ENCODE measurements at places on chromosomes 2 and 18. TPM values are rescaled to one million over a fixed set of nuclear protein-coding genes. Genes with fewer than 3 reads are reported as not detected.

GRCh38 chr18:8847900-8848299, 142.5 kb downstream of the MTCL1 start:
- no peaks in the 10 kb centered on the region for H3K36me3 ChIP-seq
- no peaks in the 10 kb centered on the region for H3K4me1 ChIP-seq
- H3K27me3 ChIP-seq, result no peaks in the 10 kb centered on the region
- H3K27ac ChIP-seq, result no peak overlapping the region
- DNase-seq, result no peak

DNA sequence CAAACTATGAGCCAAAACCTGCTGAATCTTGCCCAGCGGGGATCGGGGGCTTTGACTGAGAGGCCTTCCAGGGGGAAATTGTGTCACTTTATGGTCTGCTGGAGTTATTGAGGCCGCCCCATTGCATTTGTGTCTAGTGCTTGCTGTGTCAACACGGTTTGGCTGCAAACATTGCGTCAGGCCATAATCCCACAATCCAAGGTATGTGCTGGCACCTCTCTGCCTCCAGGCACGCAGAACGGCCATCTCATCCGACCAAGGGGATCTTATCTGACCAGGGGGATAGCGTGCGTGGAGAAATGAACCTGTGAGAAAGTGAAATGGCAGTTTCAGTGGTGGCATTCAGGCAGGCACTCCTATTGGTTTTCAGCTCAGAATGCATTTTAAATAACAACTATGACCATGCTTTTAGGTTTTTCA, 18.1 kb upstream of the LYPD6B start:
- H3K36me3 ChIP-seq, result no peaks in the 10 kb centered on the region
- DNase-seq, result no peak
- no peaks in the 10 kb centered on the region for H3K4me1 ChIP-seq

GRCh38 chr2:172177581-172177980, 74.9 kb upstream of the DLX2 start:
- H3K36me3 ChIP-seq, result no peaks in the 10 kb centered on the region
- H3K4me3 ChIP-seq, result no peak overlapping the region
- peaks cover 3% of the 10 kb centered on the region for H3K27me3 ChIP-seq
- no peak for DNase-seq
- no peak overlapping the region for H3K27ac ChIP-seq

GRCh38 chr2:120442541-120442922, 96.6 kb downstream of the INHBB start:
- DNase-seq, result no peak
- peak overlapping the region; percentile 46 for H3K4me3 ChIP-seq
- H3K27ac ChIP-seq, result no peak overlapping the region
- H3K4me1 ChIP-seq, result no peaks in the 10 kb centered on the region

DNA sequence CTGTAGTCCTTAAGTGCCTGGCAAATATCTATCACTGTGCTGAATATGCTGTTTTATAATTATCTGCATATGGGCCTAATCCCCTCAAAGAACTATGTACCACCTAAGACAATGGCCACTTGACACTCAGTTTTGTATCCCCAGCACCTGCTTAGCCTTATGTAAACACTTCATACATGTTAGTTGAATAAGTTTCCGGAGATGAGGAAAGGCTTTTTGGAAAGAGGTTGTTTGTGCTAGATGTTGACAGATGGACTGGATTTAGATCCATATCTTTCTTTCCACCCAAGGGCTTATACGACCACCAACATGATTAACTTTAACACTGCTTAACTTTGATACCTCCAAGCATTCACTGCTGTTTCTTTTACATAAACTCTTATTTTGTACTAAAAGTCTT, 63.3 kb downstream of the FAM228A start:
- no peak overlapping the region for H3K27ac ChIP-seq
- no peak overlapping the region for H3K4me3 ChIP-seq
- peaks cover 8% of the 10 kb centered on the region for H3K36me3 ChIP-seq
- H3K27me3 ChIP-seq, result no peaks in the 10 kb centered on the region
- no peaks in the 10 kb centered on the region for H3K4me1 ChIP-seq
- DNase-seq, result no peak

- H3K4me1 ChIP-seq, result no peaks in the 10 kb centered on the region
- H3K27ac ChIP-seq, result no peak overlapping the region
- DNase-seq, result peak; percentile 42
- no peaks in the 10 kb centered on the region for H3K27me3 ChIP-seq
Measured at GRCh38 chr2:224646242-224646846, 61.2 kb upstream of the CUL3 start.

GRCh38 chr2:186328838-186329237, 157.2 kb upstream of the ZC3H15 start:
- H3K27me3 ChIP-seq, result no peaks in the 10 kb centered on the region
- DNase-seq, result no peak
- H3K27ac ChIP-seq, result no peak overlapping the region
- H3K4me1 ChIP-seq, result no peaks in the 10 kb centered on the region
- no peak overlapping the region for H3K4me3 ChIP-seq

- peaks cover 31% of the 10 kb centered on the region for H3K4me1 ChIP-seq
- H3K36me3 ChIP-seq, result peaks cover 51% of the 10 kb centered on the region
- no peaks in the 10 kb centered on the region for H3K27me3 ChIP-seq
- peak; percentile 88 for DNase-seq
Measured at GRCh38 chr2:218217360-218218267, 625 bp downstream of the ARPC2 start.

- peaks cover 19% of the 10 kb centered on the region for H3K4me1 ChIP-seq
- no peaks in the 10 kb centered on the region for H3K36me3 ChIP-seq
- H3K4me3 ChIP-seq, result no peak overlapping the region
Measured at GRCh38 chr2:173982918-173983317, 17.7 kb upstream of the SP3 start.

- H3K27ac ChIP-seq, result no peak overlapping the region
- H3K4me1 ChIP-seq, result peaks cover 6% of the 10 kb centered on the region
- no peak for DNase-seq
- no peak overlapping the region for H3K4me3 ChIP-seq
Measured at GRCh38 chr2:136297994-136298393, 180.0 kb upstream of the CXCR4 start.

DNA sequence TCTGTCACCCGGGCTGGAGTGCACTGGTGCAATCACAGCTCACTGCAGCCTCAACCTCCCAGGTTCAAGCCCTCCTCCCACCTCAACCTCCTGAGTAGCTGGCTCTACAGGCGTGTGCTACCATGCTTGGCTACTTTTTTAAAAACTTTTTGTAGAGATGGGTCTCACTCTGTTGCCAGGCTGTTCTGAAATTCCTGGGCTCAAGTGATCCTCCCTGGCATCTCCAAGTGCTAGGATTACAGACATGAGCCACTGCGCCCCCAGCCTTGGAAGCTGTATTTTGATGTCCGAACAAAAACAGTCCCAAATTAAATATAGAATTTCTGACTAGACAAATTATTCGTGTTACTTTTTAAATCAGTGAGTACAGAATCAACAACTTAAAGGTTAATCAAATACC, 97.4 kb downstream of the ZNF516 start:
- no peaks in the 10 kb centered on the region for H3K27me3 ChIP-seq
- H3K4me3 ChIP-seq, result no peak overlapping the region
- H3K4me1 ChIP-seq, result peaks cover 6% of the 10 kb centered on the region
- no peak overlapping the region for H3K27ac ChIP-seq

DNA sequence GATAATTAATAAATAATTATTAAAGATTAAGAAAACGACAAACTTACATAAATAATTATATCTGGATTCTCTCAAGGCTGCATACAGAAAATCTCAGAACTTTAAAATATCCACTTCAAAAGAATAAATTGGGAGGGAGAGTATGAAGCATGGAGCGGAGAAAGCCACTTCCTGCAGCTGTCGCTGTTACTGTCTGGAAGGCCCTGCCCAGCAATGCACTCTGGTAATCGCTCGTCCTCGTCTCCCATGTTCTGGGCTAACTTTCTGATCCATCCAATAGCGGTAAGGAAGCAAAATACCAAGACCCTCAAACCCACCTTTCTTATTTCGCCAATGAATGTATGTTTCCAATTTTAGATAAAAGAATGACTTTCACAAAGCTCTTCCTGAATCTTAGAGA, 26.7 kb downstream of the CYRIA start:
- H3K27me3 ChIP-seq, result no peaks in the 10 kb centered on the region
- H3K36me3 ChIP-seq, result no peaks in the 10 kb centered on the region
- no peak overlapping the region for H3K27ac ChIP-seq
- H3K4me3 ChIP-seq, result no peak overlapping the region
- DNase-seq, result no peak
- peaks cover 15% of the 10 kb centered on the region for H3K4me1 ChIP-seq

GRCh38 chr2:53275743-53276142, 491.9 kb upstream of the CHAC2 start:
- no peak overlapping the region for H3K4me3 ChIP-seq
- H3K27ac ChIP-seq, result no peak overlapping the region
- H3K36me3 ChIP-seq, result no peaks in the 10 kb centered on the region
- no peak for DNase-seq
- H3K4me1 ChIP-seq, result no peaks in the 10 kb centered on the region

GRCh38 chr18:43396266-43396665, 119.0 kb upstream of the SYT4 start:
- no peak for DNase-seq
- H3K4me3 ChIP-seq, result no peak overlapping the region
- no peaks in the 10 kb centered on the region for H3K4me1 ChIP-seq

- no peak for DNase-seq
- no peak overlapping the region for H3K27ac ChIP-seq
- no peaks in the 10 kb centered on the region for H3K36me3 ChIP-seq
- H3K27me3 ChIP-seq, result peaks cover 2% of the 10 kb centered on the region
- no peaks in the 10 kb centered on the region for H3K4me1 ChIP-seq
Measured at GRCh38 chr2:104476075-104476474, 377.8 kb upstream of the POU3F3 start.

DNA sequence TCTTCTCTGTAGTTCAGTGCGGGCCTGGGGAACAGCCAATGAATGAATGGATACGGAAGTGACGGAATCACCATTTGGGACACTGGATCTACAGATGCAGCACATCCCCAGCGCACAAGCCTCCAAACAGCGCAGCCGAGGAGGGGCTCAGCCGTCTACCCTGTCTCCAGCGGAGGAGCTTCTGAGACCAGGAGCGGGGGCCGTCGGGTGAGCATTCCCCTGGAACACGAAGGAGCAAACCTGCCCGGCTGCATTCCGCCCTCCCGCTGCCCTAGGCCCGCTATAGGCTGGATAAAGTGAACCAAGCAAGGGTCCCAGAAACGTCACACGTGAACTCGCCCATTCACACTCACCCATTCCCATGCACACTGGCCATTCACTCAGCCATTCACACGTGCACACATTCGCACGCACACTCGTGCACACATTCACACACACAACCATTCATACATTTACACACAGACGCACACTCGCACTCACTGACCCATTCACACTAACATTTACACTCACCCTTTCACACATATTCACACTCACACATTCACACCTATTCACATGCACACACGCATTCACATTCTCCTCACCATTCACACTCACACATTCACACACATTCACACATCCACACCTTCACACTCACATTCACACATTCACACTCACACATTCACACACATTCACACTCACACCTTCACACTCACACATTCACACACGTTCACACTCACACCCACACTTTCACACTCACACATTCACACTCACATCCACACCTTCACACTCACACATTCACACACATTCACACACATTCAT, 63.4 kb downstream of the BIN1 start:
- peaks cover 2% of the 10 kb centered on the region for H3K36me3 ChIP-seq
- H3K4me3 ChIP-seq, result no peak overlapping the region
- no peak overlapping the region for H3K27ac ChIP-seq
- no peak for DNase-seq
- peaks cover 5% of the 10 kb centered on the region for H3K4me1 ChIP-seq
- no peaks in the 10 kb centered on the region for H3K27me3 ChIP-seq

- H3K27ac ChIP-seq, result no peak overlapping the region
- H3K4me3 ChIP-seq, result no peak overlapping the region
- H3K36me3 ChIP-seq, result no peaks in the 10 kb centered on the region
- H3K27me3 ChIP-seq, result no peaks in the 10 kb centered on the region
Measured at GRCh38 chr2:25989154-25989553, 6.9 kb upstream of the KIF3C start.

GRCh38 chr2:174004905-174005605, 39.9 kb upstream of the SP3 start:
- H3K36me3 ChIP-seq, result no peaks in the 10 kb centered on the region
- H3K27ac ChIP-seq, result no peak overlapping the region
- H3K27me3 ChIP-seq, result peaks cover 5% of the 10 kb centered on the region
- DNase-seq, result peak; percentile 23
- no peaks in the 10 kb centered on the region for H3K4me1 ChIP-seq

- peaks cover 17% of the 10 kb centered on the region for H3K27me3 ChIP-seq
- peak; percentile 13 for DNase-seq
- peaks cover 8% of the 10 kb centered on the region for H3K4me1 ChIP-seq
- H3K27ac ChIP-seq, result no peak overlapping the region
- H3K4me3 ChIP-seq, result no peak overlapping the region
- no peaks in the 10 kb centered on the region for H3K36me3 ChIP-seq
Measured at GRCh38 chr18:80167931-80168330, 58.9 kb downstream of the ADNP2 start.

- H3K4me1 ChIP-seq, result no peaks in the 10 kb centered on the region
- no peak for DNase-seq
- H3K36me3 ChIP-seq, result no peaks in the 10 kb centered on the region
- no peak overlapping the region for H3K4me3 ChIP-seq
Measured at GRCh38 chr18:75115514-75115913, 93.4 kb downstream of the PTGR3 start.

GRCh38 chr2:201444746-201445465, 6.4 kb downstream of the TRAK2 start:
- no peak for DNase-seq
- no peak overlapping the region for H3K4me3 ChIP-seq
- H3K27me3 ChIP-seq, result no peaks in the 10 kb centered on the region
- H3K36me3 ChIP-seq, result peaks cover 11% of the 10 kb centered on the region

- DNase-seq, result no peak
- H3K4me1 ChIP-seq, result peaks cover 12% of the 10 kb centered on the region
- peaks cover 2% of the 10 kb centered on the region for H3K36me3 ChIP-seq
- H3K4me3 ChIP-seq, result no peak overlapping the region
- H3K27ac ChIP-seq, result no peak overlapping the region
Measured at GRCh38 chr2:97706112-97706511, 7.3 kb upstream of the ZAP70 start.

DNA sequence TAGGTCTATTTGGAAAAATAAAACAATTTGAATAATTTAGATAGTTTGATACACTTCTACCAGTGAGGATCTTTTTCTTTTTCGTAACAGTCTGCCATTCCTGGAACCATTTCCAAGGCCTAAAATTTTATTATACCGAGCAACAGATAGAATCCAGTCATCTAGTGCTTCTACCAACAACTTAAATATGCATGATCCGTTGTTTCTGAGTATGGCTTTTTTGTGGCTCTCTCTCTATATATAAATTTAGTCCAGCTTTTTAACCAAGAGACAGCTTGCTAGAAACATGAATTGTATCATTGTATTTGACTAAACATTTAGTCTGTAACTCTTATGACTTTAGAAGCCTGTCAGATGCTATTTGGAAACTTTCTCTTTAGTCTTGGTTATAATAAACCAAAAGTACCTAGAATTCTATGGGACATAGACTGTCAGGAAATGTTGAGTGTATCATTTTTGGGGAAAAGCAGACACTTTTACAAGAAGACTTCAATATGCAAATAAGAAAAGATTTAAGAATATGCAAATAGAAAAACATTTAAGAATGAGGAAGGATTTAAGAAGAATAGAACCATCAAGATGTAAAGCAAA, 161.4 kb downstream of the ZEB2 start:
- peak overlapping the region; percentile 14 for H3K4me3 ChIP-seq
- H3K36me3 ChIP-seq, result no peaks in the 10 kb centered on the region
- peaks cover 21% of the 10 kb centered on the region for H3K4me1 ChIP-seq
- no peak for DNase-seq
- H3K27ac ChIP-seq, result peak overlapping the region; percentile 62

TPRKB gene
- total RNA-seq, result 29.0 TPM

MCFD2 gene
- 31.8 TPM for total RNA-seq

CACNB4 gene
- 0.41 TPM for total RNA-seq

CRYGB gene
- not detected for total RNA-seq

REG3A gene
- total RNA-seq, result not detected

TXNDC2 gene
- total RNA-seq, result not detected

ZSWIM2 gene
- total RNA-seq, result not detected

IGFBP5 gene
- total RNA-seq, result not detected

BOK gene
- 0.22 TPM for total RNA-seq

KIAA2012 gene
- not detected for total RNA-seq

SLC35F6 gene
- total RNA-seq, result 4.6 TPM
